Activated T-cell treated with anti-CD3 and anti-CD28 coated beads for 48 hours (primary cell): ENCODE measurements at places on chromosomes 2 and 18.

- DNase-seq, result no peak
Observed at GRCh38 chr2:174603280-174603679, 5.7 kb upstream of the WIPF1 start.

GRCh38 chr18:37578886-37579513, 13.4 kb upstream of the CELF4 start:
- no peak for DNase-seq

DNA sequence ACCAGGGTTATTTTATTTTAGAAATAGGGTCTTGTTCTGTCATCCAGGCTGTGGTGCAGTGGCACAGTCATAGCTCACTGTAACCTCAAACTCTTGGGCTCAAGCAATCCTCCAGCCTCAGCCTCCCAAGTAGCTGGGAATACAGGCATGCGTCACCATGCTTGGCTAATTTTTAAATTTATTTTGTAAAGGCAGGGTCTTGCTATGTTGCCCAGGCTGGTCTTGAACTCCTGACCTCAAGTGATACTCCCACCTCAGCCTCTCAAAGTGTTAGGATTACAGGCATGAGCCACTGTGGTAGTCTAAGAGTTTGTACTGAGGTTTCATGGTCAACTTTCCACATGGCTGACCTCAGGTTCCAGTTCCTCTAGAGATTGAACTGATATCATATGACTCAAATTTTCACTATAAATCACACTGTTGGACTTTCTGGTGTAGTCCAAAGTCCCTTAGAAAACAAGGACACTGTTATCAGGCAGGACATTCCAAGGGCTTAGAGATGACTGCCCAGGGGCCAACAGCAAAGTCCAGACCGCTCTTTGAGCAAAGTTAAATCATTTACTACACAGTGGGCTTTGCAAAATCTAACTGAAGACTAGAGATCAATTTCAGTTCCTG, 82.0 kb upstream of the MEX3C start:
- DNase-seq, result no peak

- no peak for DNase-seq
Observed at GRCh38 chr2:120140866-120141265, 82.3 kb downstream of the TMEM185B start.

- DNase-seq, result no peak
Observed at GRCh38 chr2:195307751-195308150, 349.3 kb upstream of the SLC39A10 start.

DNA sequence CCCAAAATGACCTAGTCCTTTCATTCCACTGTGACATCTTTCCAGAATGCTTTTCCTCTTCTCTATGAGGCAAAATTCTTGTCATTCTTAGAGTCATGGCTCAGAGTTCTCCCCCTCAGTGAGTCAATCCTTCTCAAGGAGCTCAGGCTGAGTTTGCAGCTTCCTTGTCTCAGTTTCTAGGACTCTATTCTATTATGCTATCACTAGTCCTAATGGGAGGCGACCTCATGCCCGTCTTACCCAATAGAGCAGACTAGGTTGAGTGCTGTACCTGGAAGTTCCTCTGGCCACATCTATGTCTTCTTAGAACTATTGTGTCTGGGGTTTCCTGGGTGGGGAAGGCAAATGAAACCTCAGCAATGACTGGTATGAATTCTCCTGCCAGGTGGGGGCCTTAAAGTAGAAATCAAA, 51.5 kb downstream of the HAUS1 start:
- DNase-seq, result no peak

DNA sequence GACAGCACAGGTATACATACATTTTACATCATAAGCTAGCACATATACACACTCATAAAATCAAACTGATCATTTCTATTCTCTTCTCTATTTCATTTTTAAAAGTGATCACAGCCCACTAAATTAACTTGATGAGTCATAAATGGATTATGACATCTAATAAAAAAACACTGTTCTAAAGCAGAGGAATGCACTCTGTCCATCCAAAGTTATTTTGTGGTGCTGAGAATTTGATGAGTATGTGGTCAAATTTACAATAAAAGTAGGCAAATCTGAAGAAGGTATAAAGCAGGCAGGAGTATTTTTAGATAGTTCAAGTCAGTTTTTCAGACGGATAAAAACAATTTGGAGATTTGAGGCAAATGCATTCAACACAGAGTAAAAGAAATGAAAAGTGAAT, 104.4 kb downstream of the NOL4 start:
- DNase-seq, result no peak

DNA sequence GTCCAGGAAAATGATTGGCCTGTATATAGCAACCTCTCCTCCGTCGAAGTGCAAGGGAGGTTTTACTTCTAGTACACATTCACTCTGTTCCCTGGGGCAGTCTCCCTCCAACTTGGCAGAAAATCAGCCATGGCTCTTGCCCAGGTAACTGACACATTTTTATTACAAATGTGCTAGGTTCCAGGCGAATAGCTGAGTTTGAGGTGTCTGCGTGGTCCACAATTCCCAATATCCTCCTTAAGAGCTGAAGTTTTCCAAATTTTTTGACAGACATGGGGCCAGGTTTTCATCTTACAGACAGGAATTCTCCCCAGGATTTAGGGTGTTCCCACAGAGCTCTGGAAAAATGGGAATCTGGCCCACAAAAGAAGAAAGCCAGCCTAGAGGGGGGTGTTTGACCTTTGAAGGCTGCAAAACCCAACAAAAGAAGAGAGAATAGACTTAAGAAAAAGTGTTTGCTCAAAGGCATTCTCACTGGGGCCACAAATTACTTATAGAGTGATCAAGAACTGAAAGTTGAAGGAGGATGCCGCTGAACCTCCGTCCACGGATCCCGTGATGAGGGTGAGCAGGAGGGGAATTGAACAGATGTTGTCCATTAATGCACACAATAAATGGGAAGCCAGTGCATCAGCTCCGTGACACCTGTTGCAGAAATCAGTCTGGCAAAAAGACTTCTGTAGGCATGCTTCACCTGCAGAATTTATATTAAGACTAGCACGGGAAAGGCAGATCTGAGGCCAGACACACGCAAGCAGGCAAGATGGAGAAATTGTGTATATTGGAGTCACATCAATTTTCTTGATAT, 242.3 kb upstream of the COPS8 start:
- no peak for DNase-seq

GRCh38 chr18:76328140-76328539, 166.9 kb downstream of the ZNF516 start:
- DNase-seq, result no peak

GRCh38 chr2:226445216-226445861, 354.3 kb downstream of the IRS1 start:
- no peak for DNase-seq
